ENCODE measurements at places on chromosomes 3 and 15. TPM values are rescaled to one million over a fixed set of nuclear protein-coding genes. Genes with fewer than 3 reads are reported as not detected.

The SEMA3F gene
- 0.19 TPM for total RNA-seq

The MKRN2OS gene
- total RNA-seq: not detected

The CHRFAM7A gene
- not detected for total RNA-seq

The ARGFX gene
- not detected for total RNA-seq

The ECE2 gene
- total RNA-seq: not detected

The ZBED2 gene
- 610 TPM for total RNA-seq

The SCAMP2 gene
- total RNA-seq: 77.6 TPM

The CELF6 gene
- 0.19 TPM for total RNA-seq

The MESP2 gene
- not detected for total RNA-seq

The SNX22 gene
- 0.38 TPM for total RNA-seq

The GPR149 gene
- not detected for total RNA-seq

The STRC gene
- total RNA-seq: 0.57 TPM

The RNU5B-1 gene
- not detected for total RNA-seq

The ADAMTS9 gene
- total RNA-seq: not detected

The MAP6D1 gene
- 0.70 TPM for total RNA-seq

The DUOXA1 gene
- total RNA-seq: 0.19 TPM

The ZNF621 gene
- total RNA-seq: 19.7 TPM

The SPINK8 gene
- not detected for total RNA-seq

The SLC22A14 gene
- total RNA-seq: not detected

All from activated CD4-positive, alpha-beta memory T cell treated with anti-CD3 and anti-CD28 coated beads for 36 hours (primary cell).